ENCODE measurements at places on chromosomes 12 and 14.

DNA sequence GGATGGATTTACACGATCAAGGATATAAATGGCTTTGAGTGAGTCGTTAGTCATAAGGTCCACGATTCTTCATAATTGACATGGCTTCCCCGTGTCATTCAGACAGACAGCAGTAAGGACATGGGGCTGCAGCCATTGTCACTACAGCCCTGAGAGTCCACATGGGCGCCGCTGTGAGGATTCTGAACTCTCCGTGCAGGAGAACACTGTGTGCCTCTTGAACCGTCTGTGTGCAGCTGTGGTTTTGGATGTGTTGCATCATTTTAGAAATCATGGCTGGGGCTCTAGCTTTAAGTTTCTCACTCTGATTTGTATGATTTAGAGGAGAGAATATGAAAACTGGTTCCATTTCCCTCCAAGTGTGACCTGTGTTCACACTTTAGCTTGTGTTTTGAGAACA lies 47.2 kb downstream of the NPAS3 start:
- DNase-seq = no peak

GRCh38 chr14:84262932-84263331 lies 1267.0 kb upstream of the FLRT2 start:
- no peak for DNase-seq

DNA sequence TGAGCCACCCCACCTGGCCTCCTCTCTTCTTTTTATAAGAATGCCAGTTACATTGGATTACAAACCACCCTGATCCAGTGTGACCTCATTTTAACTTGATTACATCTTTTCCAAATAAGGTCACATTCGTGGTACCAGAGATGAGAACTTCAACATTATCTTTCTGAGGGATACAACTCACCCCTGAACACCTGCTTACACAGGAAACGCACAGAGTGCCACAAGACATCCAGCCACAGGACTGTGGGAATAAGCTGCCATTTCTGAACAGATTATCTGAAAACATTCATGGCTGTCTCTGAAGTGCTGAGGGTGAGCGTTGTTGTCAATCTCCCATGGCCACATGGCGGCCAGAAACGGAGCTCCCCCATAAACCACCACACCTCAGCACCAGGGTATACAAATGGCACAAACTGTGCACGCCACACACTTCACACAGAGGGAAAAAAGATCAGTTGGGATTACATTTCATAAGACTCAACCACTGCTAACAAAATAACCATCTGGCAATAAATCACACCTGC lies 23.7 kb downstream of the FOXN3 start:
- DNase-seq = peak; percentile 72

DNA sequence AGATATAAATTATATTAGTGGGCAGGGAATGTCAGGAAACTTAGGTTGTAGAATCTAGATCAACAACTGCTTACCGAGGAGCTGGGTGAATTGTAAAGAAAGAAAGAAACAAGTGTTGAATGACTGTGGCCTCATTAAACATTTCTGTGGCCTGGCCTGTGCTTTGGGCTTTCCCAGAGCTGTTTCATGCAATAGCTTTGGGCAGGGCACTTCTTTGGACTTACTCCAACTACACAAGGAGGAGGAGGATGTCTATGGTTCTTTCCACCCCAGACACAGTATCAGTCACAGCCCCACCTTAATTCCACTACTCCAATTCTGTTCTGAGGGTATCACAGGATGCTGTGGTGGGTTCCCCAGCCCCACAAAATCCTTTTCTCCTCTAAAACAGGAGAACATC lies 38.0 kb downstream of the DPF3 start:
- DNase-seq = no peak

- DNase-seq = no peak
Observed at GRCh38 chr12:23560611-23561010, 388.9 kb downstream of the SOX5 start.

GRCh38 chr12:2016862-2017545 lies 12.7 kb upstream of the DCP1B start:
- DNase-seq = no peak

GRCh38 chr14:25080682-25081081 lies 30.7 kb upstream of the STXBP6 start:
- DNase-seq = no peak

- no peak for DNase-seq
Observed at GRCh38 chr14:22024137-22024536, 350.5 kb upstream of the OR4E1 start.

GRCh38 chr12:112322441-112322840 lies 59.8 kb downstream of the HECTD4 start:
- no peak for DNase-seq

DNA sequence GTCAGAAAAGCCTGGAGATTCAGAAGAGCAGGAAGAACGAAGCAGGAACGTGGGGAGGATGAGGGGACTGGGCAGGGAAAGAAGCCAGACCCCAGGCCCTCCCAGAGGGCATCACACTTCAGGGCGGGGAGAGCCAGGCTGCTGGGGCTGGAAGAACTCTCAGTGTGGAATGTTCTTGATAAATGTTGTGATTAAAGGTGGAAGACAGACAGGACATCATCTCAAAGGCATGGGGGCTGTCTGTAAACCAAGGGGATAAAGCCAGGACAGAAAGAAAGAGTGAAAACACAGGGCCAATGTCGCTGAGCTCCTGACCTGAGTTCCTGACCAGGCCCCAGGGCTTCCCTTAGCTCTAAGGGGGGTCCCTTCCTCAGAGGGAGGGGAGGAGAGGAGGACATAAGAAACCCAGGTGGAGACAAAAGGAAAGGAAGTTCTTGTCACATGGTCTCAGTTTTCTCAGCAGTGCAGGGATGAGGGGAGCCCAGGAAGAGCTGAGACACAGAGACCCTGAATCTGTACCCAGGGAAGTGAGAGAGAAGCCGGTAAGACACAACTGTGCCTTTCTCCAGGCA lies 56.3 kb downstream of the SETD3 start:
- DNase-seq = no peak

- DNase-seq = no peak
Observed at GRCh38 chr12:70543444-70543843, 93.8 kb downstream of the PTPRB start.

GRCh38 chr12:34404377-34405285 lies 382.3 kb downstream of the ALG10 start:
- DNase-seq = no peak

DNA sequence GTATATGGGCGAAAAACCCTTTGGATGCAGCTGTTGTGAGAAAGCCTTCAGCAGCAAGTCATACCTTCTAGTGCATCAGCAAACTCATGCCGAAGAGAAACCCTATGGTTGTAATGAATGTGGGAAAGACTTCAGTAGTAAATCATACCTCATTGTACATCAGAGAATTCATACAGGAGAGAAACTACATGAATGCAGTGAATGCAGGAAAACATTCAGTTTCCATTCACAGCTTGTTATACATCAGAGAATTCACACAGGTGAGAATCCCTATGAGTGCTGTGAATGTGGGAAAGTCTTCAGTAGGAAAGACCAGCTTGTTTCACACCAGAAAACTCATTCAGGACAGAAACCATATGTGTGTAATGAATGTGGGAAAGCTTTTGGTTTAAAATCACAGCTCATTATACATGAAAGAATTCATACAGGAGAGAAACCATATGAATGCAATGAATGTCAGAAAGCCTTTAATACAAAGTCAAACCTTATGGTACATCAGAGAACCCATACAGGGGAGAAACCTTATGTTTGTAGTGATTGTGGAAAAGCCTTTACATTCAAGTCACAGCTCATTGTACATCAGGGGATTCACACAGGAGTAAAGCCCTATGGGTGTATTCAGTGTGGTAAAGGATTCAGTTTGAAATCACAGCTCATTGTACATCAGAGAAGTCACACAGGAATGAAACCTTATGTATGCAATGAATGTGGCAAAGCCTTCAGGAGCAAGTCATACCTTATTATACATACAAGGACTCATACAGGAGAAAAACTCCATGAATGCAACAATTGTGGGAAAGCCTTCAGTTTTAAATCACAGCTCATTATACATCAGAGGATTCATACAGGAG lies 21.4 kb downstream of the ZNF268 start:
- peak; percentile 4 for DNase-seq

DNA sequence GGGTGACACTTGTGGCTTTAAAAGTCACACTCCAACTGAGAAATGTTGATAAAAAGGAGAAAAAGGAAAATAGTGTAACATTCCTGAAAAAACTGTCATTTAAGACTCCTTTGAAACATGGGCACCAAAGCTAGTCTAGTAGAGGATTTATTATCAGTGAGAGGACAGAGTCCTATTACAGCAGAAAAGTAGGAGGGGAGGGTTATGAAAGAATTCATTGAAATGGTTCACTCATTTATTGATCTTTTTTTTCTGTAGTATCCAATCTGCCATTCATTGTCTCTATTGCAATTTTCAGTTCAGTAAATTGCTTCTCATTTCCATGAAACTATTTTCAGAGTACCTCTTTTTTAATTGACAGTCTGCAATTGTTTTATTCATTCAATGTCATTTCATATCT lies 25.4 kb downstream of the PPM1A start:
- no peak for DNase-seq

DNA sequence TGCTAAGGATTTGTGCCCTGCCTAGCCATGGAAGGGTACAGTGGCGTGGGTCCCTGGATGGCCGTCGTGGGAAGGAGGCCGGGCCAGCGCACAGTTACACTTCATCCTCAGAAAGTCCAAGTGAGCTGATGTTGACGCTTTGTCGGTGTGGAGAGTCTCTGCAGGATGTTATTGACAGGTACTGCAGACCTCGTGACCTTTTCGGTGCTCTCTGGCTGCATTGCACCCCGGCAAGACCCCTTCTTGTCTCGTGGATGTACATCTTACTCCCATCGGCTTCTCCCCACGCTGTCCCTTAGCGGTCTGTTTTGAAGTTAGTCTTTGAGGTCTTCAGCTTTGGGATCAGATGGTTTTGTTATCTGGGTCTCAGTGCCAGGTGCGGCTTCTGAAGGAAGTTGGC lies 78.4 kb downstream of the EP400 start:
- no peak for DNase-seq

GRCh38 chr14:29126361-29126760 lies 359.8 kb downstream of the FOXG1 start:
- no peak for DNase-seq

DNA sequence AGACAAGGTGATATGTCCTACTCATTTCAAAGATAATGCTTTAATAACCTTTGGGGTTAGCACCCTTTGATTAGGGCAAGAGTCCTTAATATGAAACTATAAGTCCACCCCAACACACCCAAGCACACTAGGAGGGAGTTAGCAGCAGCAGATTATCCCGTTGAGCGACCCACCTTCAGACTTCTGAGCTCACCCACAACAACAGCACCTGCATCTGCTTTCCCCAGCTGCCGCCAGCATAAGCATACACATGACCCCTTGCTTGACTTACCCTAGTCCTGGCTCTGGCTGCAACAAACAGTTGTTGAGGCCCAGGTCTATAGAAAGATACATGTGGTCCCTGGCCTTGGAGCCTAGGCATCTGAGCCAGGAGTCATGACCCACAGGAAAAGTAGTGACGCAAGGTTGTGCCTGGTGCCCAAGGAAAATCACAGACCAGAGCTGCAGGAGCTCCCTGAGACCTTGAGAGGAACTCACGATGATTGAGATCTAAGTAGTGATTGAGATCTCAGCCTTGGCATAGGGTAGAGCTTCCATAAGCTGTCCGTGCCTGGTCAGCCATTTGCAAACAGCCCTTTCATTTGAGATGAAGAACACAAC lies 19.0 kb downstream of the ZDHHC22 start:
- peak; percentile 86 for DNase-seq

GRCh38 chr14:61619494-61619893 lies 75.8 kb upstream of the HIF1A start:
- DNase-seq = no peak

- DNase-seq = peak; percentile 30
Observed at GRCh38 chr12:50647031-50647430, 116.9 kb upstream of the ATF1 start.

DNA sequence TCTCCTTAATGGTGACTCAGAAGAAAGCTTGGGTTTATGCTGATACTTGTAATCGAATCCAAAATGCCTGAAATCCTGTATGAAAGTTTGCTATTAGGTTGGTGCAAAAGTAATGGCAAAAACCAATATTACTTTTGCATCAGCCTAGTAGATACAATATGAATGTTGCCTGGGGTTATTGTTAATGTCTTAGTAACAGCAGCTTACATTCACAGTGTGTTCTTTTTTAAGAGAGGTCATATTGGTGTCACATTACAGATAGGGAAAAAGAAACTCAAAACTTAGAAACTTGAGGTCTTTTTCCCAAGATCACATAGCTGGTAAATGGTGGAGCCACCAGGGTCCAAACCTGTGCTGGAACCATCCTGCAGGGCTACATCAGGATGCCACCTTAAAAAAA lies 25.2 kb downstream of the SRGAP1 start:
- DNase-seq = no peak

- no peak for DNase-seq
Observed at GRCh38 chr12:11891346-11891745, 179.4 kb upstream of the BCL2L14 start.

DNA sequence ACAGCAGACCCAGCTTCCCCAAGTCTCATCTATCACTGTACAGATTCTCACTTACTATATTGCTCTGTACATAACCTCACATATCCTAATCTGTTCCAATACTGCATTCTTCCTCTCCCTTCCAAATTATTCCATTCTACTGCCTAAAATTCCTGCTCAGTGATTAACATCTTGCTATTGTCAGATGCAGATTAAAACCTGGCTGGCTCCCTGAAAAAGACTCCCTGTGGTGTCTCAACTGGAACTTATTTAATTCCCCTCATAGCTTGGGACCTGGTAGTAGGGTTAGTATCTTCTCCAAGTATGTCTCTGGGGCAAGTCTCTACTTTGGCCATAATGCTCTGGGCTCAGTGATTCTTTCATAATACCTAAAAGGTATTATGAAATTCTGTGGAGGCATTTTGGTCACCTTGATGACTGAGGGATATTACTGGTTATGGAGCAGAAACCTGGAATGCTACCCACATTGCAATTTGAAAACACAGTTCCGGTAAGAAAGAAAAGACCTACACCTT lies 55.8 kb downstream of the PAWR start:
- no peak for DNase-seq

DNA sequence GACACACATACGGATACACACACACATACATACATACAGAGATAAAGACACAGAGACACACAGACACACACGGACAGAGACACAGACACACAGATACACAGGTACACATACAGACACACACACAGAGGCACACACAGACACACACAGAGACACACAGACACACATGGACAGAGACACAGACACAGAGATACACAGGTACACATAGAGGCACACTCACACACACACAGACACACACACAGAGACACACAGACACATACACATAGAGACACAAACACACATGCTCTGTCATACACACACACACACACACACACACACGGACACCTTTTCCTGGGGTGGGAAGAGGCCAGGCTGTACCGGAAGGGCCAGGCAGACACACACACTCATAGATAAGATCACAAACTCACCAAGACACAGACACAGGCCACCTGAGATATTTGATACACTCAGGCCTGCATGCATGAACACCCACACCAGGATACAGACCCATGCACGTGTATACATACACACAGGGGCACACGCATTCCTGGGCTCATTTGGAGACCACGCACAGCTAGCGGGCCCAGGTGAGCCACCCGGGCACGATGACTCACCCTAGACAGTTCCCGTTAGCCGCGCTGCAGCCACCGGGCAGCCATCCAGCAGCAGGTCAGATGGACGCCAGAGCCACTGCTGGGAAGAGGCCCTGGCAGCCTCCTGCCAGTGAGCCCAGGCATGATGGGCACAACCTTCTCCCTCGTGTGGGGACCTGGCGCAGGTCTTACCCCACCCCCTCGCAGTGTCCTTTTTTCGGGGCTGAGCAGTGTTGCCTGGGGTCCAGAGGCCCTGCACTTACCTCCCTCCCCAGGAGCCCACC lies 1.8 kb upstream of the AHNAK2 start:
- no peak for DNase-seq

GRCh38 chr12:43988838-43989560 lies 153.1 kb downstream of the TMEM117 start:
- no peak for DNase-seq

GRCh38 chr12:127044836-127045235 lies 1222.1 kb upstream of the TMEM132C start:
- no peak for DNase-seq
